ENCODE measurements at places on chromosomes 16 and 17.

DNA sequence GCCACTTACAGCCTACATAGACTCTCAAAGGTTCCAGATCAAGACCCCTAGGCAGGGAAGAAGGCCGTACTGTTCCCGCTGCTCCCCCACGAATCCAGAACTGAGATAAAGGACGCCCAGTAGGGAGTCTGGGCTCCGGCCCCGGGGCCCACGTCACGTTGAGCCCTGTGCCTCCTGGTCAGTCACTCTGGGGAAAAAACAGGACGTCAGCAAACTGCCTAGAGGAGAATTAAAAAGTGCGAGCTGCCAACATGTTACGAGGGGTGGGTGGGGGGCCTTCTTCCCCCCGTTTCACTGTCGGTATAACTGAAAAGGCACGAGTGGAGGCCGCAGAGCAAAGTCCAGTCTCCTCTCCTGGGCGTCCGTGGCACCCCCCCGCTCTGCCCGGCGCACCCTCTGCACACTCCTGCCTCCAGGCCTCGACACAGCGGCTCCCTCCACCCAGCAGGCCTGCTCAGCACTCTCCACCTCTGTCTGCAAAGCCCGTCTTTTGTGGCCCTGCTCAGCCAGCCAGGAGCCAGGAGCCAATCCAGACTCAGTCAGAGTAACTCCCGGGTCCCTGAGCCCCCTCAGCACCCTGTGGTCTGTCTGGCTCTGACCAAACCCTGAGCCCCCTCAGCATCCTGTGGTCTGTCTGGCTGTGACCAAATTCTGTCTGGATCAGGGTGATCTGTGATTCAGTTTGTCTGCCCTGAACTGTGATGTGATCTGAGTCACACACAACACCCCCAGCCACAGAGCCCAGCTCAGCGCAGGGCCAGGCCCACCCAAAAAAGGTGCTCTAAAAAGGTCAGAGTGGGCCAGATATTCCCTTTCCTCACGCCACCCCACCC, 6.2 kb downstream of the ITGAE start:
- no peak for DNase-seq

- no peak for DNase-seq
These were observed 786 bp upstream of the CDK5RAP3 start for GRCh38 chr17:47969930-47970724.

GRCh38 chr16:64242492-64242891, 879.4 kb downstream of the CDH11 start:
- DNase-seq = no peak

GRCh38 chr16:13102401-13102800, 201.0 kb downstream of the SHISA9 start:
- DNase-seq = no peak

DNA sequence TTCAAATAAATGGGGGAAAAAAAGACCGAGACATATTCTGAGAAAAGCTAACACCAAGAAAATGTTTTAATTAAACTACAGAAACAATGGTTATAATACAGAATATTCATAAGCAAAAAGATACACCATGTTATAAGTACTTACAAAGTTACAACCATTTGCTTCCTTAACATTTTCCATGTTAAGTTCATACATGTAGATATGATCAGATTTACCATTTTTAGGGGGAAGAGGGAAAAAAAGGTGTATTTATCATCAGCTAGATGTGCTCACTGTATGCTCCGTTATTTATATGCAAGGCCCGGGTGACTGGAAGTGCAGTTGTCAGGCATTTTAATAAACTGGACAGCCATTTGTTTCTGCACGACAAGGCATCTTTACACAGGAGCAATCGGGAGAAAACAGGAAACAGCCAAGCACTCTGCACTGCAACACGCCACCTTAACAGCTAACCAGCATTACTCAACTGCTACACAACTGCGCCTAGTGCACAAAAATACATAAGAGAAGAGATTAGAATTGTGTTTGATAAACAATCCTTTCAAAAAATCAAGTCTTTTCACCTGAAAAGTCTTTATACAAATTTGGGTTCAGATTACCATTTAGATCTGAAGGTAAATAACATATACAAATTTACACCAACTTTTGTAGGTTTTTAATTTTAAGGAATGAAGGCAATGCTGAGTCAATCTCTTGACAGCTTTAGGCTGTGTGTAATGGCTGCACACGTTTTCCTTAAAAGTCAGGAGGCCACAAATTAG, 2.9 kb downstream of the SRSF2 start:
- DNase-seq = no peak

DNA sequence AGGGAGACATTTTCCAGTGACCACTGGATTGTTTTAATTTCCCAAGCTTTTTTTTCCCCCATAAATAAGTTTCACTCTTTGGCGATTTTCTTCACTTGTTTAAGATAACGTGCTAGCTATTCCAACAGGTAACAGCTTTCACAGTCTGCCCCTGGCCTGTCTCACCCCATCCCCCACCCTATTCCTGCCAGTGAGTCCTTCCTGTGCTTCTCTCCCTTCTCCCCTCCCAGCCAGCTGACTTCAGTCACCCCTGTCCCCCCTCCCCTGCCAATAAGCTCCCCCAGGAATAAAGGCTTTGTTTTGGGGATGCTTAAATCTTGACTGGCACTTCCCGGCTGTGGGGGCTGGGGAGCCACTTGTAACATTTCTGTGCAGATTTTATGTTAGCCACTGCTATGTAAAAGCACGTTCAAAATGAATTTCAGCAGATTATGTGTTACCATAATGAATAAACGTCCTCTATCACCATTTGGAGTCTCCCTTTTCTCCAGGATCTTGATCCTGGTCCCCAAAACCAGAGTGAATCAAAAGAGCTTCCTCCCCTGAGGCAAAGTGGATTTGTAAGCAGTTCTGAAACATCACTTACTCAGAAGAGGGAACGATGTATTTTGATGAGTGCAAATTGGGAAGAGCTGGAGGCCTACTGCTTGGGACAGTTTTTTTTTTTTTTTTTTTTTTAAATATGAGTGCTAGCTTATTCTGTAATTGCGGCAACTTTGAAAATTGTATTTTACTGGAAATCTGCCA, 58.2 kb downstream of the IGF2BP1 start:
- DNase-seq = no peak

DNA sequence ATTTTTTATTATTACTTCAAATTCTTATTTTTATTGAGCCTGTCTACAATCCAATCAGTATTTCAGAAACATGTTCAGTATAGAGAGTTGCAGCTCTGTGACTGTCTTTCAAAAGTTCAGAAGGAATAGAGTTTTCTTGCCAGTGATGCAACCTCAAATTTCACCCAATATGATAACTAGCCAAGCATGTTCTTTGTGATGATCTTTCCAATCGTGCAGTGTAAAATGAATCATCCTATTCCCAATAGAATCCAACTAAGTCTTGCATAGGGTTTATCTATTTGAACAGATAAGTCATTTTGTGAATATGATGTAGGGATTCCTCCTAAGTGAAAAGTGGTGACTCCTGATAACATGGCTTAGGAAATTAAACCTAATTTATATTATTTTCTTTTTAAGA, 937.8 kb downstream of the KCNJ2 start:
- DNase-seq = no peak
